ENCODE measurements at places on chromosomes 7 and 10.

- DNase-seq: no peak
Observed at GRCh38 chr7:11591943-11592342, 240.1 kb downstream of the THSD7A start.

DNA sequence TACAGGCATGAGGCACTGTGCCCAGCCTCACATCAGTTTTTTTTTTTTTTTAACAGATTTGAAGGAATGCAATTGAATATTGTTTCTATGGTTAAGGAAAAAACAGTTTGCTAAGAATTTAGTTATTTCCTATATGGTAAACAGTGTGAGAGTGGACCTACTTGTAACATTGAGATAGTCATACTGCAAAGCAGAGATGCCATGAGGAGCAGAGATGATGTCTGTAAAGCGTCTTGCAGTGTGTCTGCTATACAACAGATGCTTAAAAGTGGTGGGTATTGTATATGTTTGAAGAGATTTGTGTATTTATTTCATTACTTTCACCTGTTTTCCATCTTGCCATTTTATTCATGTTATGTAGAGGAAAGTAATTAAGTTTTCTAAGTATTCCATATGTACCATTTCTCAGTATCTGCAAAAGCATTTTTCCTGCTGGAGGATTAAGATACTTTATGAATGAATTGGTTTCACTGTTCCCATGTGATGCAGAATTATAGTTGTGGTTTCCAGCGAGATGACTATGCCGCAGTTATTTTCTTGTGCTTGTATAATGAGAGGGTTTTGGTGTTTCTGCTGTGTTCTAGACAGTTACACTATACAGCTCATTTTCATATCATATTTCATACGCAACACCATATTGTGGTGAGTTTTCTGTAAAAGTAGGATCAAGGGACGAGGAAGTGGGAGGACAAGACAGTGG is 26.6 kb downstream of the TET1 start:
- DNase-seq: no peak

DNA sequence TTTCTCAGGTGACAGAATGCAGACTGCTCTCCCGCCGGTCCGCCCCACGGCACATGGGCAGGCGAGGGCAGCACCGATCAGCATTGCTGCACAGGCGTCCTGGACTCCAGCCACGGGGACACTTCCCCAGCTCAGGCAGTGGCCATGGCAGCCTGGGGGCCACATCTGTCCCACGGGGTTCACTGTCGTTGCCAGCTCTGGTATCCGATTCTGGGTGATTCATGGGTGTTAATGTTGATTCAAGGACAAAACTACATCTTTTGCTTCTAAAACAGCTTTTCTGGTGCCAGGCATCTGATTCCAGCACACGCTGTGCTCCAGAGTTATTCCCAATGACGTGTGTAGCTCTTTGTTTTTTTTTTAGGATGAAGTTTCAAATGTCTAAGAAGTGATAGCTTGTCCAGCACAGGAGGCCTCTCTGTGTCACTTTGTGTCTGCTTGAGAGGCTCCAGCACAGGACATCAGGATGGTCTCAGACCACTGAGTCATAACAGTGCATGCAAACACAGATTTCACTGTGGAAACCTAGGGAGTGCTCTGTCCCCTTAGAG is 218.0 kb downstream of the WDR37 start:
- DNase-seq: no peak

DNA sequence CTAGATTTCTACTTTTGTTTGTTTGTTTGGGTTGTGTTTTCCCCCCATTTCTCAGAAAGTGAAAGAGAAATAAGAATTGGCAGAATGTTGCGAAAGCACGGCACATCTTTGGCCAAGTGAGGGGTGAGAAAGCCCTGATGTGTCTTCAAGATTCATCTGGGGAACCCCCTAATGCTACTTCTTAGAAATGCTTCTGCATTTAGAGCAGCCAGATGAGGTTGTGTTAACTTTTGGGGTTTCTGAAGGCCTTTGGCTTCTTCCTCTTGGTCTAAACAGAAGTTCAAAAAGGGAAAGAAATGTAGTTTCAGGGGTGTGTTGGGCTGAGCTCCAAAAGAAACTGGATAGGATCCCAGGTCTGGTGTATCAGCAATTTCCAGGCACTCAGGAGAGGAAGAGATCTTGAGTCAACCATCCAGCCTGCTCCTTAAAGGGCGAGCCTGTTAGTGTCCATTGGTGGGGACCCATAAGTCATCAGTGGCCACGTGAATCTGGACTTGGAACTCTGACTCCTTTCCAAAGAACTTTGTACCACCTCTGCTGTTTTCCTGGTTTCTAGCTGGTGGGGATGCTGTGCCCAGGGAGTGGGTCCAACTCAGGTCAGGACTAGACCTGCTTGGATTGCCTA is 6.5 kb downstream of the DUSP5 start:
- no peak for DNase-seq

DNA sequence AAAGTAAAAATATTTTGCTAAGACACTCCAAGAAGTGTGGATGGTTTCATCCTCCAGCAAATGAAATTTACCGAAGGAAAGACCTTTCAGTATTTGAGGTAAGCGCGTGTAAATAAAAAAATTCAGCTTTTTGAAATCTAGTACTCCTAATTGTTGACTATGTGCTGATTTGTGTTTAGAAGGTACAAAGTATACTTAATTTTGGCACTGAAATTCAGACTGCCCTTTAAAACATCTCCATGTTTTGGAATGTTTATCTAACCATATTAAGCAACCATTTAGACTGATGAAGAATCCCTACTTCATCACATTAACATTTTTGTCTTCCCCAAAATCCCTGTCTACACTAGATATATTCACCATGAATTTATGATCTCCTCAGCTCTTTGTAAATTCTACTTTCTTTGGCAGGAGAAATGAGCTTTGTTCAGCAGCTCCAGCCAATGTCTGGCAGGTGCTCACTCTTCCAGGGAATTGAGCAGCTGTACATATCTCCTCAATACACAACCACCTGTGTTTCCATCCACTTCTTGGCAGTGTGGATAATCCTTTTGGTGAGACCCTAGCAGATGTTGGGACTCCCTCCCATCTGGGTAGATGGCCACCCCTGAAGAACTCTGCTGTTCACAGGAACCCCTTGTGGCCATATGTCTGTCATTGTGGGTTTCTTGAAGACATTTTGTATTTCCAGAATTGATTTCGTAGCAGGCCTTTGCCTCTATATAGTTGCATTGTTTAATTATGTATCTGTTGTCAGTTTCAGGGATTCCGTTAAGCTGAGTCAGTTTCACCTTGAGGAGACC is 129.4 kb upstream of the SAMD8 start:
- DNase-seq: no peak

DNA sequence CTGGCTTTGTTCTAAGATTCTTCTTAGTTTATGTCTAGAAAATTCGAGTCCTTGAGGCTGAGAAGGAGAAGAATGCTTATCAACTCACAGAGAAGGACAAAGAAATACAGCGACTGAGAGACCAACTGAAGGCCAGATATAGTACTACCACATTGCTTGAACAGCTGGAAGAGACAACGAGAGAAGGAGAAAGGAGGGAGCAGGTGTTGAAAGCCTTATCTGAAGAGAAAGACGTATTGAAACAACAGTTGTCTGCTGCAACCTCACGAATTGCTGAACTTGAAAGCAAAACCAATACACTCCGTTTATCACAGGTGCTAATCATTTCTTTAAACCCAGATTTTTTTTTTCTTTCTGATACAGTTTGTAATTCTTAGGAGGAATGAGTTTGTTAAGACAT is 6.7 kb downstream of the CEP55 start:
- no peak for DNase-seq

DNA sequence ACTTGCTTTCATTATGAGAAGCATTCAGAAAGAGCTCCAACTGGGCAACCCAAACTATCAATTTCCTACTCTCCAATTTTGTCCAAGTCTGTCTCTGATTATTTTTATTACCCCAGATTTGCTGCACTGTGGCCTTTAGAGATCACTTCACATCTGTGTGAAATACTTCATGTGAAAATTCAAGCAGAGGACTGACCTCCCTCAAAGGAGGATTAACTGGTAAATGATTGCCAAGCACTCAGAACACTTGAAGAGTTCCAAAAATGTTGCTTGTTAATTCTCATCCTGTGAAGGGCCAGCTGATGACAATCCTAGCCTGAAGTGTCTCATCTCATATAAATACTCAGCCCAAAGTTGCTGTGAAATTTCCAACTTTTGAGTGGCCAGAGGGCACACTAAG is 182.8 kb upstream of the DGKB start:
- DNase-seq: no peak

GRCh38 chr10:93911866-93912265 is 18.1 kb downstream of the SLC35G1 start:
- no peak for DNase-seq

- no peak for DNase-seq
Observed at GRCh38 chr7:113819474-113819873, 99.3 kb downstream of the PPP1R3A start.

- no peak for DNase-seq
Observed at GRCh38 chr10:28077889-28078288, 79.0 kb upstream of the ODAD2 start.

GRCh38 chr7:135597181-135597925 is 39.6 kb downstream of the NUP205 start:
- no peak for DNase-seq

GRCh38 chr10:32050177-32050576 is 6.0 kb downstream of the KIF5B start:
- DNase-seq: no peak

- no peak for DNase-seq
Observed at GRCh38 chr10:76284351-76284750, 852.9 kb downstream of the LRMDA start.

DNA sequence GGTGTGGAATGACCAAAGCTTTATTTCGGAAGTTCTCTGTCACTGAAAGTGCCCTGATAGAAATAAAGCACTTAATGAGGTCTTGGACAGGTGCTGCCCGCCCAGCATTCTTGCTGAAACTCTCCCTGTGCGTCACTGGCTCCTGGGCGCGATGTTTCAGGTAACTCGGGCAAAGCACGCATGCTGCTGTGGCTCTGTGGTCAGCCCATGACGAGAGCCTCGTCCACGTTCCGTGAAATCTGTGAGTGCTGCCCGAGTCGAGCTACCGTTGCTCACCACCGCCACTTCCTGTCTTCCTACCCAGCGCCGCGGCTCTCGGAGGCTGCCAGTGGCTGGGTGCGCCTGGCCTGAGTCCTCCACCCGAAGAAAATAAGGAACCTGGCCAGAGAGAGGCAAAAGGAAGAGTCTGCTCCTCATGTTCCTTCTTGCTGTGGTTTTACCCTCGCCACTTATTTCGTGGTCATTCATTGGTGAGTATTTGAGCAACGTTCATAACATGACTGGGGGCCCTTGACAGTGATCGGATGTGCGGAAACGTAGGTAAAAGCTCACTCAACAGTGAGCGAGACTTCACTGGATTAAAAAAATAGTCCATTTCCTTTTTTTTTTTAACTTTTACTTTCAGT is 95.5 kb downstream of the MAP3K8 start:
- DNase-seq: peak; percentile 56

DNA sequence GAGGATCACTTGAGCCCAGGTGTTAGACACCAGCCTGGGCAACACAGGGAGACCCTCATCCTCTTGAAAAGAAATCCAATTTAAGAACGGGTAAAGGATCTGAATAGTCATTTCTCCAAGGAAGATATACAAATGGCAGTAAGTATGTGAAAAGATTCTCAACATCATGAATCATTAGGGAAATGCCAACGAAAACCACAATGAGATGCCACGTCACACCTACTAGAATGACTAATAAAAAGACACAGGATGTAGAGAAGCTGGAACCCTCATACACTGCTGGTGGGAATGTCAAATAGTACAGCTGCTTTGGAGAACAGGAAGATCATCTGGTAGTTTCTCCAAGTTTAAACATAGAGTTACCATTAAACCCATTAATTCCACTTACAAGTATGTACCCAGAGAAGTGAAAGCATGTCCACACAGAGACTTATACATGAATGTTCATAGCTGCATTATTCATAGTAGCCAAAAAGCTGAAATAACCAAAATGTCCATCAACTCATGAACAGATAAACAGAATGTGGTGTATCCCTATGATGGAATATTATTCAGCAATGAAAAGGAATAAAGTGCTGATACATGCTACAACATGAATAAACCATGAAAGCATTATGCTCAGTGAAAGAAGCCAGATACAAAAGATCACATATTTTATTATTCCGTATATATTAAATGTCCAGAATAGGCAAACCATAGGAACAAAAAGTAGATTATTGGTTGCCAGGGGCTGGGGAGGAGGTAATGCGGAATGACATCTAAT is 13.1 kb upstream of the ZMIZ2 start:
- no peak for DNase-seq

- no peak for DNase-seq
Observed at GRCh38 chr10:47322300-47323061, at the start of gene GDF2. Gene GDF2, plus strand, starts transcription at chr10:47322454. Its CDS starts 215 bp downstream, at chr10:47322669.

DNA sequence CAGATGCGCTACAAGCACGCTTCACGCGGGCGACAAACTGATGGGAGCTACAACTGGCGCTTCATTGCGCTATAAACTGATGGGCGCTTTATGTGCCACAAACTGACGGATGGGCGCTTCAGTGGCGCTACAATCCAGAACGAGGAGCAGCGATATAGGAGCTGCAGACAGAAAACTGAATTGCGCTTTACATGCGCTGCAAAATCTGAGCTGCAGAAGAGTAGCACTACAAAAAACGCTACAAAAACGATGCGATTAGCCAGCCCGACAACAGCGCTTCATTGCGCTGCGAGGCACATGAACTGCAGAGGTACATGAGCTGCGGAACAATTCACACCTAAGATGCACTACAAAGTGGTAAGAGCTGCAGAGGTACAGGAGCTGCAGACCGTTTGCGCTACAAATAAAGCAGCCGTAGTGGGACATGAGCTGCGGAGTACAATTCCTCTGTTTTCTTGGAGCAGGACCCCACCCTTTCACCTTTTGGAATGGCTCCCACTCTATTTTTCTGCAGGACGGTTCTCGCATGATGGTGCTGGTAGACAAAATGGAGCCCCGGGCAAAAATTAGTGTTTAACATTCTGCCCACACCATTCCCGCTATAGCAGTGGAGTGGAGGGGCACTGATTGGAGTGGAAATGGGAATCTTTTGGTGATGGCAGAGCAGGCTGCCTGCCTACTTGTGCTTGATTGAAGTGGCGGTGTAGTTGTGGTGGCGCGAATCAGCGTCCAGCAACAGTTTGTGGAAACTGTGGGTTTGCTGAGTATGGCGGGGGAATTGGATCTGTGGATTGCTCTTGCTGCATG is 1.2 kb upstream of the SGCE start:
- no peak for DNase-seq

- no peak for DNase-seq
Observed at GRCh38 chr7:130821864-130822263, 87.9 kb upstream of the KLF14 start.

DNA sequence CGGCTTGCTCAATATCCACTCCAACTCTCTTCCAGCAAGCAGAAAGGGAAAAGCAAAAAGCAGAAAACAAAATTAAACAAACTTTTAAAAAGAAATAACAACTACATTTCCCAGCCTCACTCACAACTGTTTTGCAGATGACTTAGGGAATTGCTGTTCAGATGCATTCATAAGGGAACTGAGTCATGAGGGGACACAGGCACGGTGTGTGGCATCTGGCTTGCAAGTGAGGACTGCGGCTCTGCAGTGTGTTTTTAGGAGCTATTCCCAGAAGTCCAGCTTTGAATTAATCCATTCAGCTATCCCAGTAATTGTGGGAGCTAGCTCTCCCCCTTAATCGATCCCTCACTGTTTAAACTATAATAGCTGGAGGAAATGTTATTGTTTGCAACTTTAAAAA is 30.3 kb downstream of the PTN start:
- no peak for DNase-seq
